Activated CD4-positive, alpha-beta T cell treated with anti-CD3 and anti-CD28 coated beads, Interleukin-2, amount 50 U/mL, for 4 hours (primary cell): ENCODE measurements at places on chromosomes 6 and 20.

DNA sequence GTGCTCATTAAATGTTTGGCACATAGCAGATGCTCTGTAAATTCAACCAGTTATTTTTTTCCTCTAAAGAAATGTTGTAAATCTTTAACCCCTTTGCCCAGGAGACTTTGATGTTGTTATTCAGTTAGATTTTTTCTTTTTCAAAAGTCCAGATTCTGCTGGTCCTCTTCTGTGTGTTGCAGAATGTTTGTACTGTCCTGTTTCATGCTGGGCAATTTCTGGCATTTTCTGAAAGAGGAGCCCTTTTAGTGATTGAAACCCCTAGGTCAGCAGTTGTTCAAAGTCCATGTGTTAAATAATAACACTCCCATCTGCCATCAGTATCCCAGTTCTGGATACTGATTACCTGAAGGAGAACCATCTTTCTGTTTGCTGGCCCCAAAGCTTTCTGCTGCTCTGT lies 1.3 kb upstream of the SLC17A1 start:
- no peak for DNase-seq

DNA sequence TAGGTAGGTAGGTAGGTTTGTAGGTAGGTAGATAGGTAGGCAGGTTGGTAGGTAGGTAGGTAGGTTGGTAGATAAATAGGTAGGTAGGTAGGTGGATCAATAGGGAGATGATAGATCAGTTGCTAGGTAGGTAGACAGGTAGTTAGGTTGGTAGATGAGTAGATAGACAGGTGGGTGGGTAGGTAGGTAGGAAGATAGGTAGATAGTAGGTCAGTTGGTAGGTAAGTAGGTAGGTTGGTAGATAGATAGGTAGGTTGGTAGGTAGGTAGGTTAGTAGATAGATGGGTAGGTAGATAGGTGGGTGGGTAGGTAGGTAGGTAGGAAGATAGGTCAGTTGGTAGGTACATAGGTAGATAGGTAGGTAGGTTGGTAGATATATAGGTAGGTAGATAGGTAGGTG lies 72.0 kb upstream of the PDE10A start:
- DNase-seq, result no peak

- DNase-seq, result no peak
Observed at GRCh38 chr6:122838060-122838780, 49.2 kb downstream of the SMPDL3A start.

- DNase-seq, result no peak
Observed at GRCh38 chr6:110340392-110340965, 17.7 kb downstream of the METTL24 start.

GRCh38 chr6:149683256-149683859 lies 34.5 kb downstream of the LATS1 start:
- no peak for DNase-seq

- DNase-seq, result peak; percentile 8
Observed at GRCh38 chr6:25788305-25788922, 33.9 kb downstream of the SLC17A4 start.

DNA sequence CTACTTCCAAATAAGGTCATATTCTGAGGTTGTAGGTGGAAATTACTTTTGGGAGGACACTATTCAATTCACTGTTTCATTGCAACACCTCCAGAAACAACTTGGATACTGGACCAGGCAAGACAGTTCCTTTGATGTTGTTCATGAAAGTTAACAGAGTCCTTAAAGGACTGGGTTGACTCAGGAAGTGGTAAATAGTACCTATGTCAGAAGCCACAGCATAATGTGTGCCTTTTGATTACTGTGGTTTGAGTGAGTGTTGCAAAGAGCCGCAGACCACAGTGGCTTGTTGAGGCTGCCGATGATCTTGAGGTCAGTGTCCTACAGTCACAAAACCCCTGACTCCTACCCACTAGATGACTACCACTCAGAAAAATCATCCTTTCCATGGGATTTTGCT lies 10.9 kb downstream of the IL20RA start:
- DNase-seq, result peak; percentile 15

DNA sequence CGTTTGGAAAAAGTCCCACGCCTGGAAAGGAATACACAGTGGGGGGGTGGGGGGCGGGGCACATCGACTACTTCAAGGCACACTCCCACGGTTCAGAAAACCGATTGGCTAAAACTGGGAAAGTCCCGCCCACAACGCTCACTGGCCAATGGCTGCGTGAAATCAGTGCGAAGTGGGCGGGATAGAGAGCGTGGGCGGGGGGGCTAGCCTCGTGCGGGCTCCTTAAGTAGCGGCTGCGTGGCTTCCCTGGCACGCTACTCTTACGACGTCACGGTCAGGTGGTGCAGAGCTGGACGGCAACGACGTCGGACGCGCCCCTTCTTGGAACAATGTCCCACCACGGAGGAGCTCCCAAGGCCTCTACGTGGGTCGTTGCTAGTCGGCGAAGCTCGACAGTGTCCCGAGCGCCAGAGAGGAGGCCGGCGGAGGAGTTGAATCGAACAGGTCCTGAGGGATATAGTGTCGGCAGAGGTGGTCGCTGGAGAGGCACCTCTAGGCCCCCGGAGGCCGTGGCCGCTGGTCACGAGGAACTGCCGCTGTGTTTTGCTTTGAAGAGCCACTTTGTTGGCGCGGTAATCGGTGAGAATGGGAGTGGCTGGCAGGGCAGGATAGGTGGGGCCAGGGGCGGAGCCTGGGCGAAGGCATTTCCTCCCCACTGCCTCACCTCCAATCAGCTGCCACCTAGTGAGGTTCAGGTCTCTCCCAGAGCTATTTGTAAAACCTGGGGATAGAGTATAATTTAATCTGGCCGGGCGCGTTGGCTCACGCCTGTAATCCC lies at the start of gene DDX43:
Gene DDX43 (plus strand): TSS at position 252 of the 778 bp plus-strand sequence. CDS start 78 bp downstream, at position 330.
- peak; percentile 9 for DNase-seq

DNA sequence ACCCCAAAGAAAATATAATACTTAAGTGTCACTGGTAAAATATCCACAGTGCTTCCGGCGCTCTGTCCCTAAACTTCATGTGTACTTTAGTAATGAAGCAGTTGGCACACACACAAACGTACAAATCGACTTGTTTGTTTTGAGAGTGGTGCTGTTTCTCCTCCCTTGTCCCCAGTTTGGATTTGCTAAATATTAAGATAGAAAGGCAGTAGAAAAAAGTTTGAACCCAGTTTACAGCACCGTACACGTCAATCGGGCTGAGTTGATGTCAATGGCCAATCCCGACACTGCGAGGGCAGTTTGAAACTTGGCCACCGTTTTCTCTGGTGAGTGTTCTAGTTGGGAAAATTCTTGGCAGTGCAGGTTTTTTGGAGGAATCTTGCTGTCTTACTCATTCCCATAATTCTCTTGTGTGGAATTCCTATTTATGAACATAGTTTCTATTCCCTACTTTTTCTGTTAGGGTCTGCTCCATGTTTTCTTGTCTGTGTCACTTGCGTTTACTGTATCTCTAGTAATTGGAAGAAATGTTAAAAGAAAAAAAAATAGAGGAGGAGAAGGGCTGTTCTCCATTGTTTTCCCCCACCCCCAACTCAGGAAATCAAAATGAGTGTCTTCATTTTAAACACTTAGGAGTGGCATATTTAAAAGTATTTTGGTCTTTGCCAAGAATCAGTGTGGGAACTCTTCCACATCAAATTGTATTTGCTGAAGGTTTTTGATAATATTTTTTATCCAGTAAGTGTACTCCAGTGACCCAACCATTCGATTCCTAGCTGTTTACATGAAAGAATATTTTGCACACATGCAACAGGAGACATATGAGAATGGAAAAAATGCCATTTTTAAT lies 72.3 kb downstream of the OR2B2 start:
- DNase-seq, result no peak

- DNase-seq, result no peak
Observed at GRCh38 chr20:32285621-32286371, 8.3 kb downstream of the KIF3B start.

GRCh38 chr6:40347571-40348011 lies 239.6 kb downstream of the LRFN2 start:
- DNase-seq, result no peak

GRCh38 chr20:18705490-18705889 lies 108.1 kb upstream of the SCP2D1 start:
- DNase-seq, result no peak

GRCh38 chr6:134014588-134015137 lies 37.8 kb downstream of the SLC2A12 start:
- DNase-seq, result no peak
